Left ventricle myocardium inferior (tissue), 1 donor: ENCODE measurements at places on chromosomes 3 and 15. TPM values are rescaled to one million over a fixed set of nuclear protein-coding genes. Genes with fewer than 3 reads are reported as not detected.

GRCh38 chr3:152151216-152151876, 117.4 kb upstream of the MBNL1 start:
- DNase-seq: no peak

- DNase-seq: no peak
Measured at GRCh38 chr3:46348823-46349482, 5.0 kb upstream of the CCR2 start.

Gene PTH1R
- total RNA-seq: 6.4 TPM

Gene SLC22A13
- not detected for total RNA-seq

DNA sequence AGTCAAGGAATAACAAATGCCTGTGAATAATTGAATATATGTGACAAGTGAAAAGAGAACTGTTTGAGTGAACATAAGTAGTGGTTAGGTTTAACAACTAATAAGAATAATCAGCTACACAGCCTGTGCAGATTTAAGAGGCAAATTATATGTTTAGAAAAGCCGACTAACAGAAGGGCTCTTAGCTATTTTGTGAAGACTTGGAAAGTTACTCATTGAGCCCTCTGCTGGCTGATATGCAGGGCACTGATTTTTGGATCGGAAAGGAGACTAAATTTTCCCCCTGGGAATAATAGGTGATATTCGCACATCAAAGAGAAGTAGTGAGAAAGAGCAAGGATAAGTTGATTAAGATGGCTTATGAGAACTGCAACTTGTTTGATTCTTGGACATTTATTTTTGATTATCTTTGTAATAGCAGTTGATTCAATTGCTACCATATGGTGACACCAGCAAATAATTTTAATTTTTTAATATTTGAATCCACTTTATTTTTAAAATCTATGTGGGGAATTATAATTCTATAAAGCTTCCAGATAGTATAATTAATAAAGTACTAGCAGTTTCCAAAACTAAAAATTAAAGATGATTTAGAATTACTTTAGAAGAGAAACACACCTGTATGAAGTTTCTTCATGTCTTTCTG, 156.2 kb downstream of the NLGN1 start:
- DNase-seq: no peak

- DNase-seq: no peak
Measured at GRCh38 chr15:52498706-52499105, 30.0 kb downstream of the MYO5A start.

DNA sequence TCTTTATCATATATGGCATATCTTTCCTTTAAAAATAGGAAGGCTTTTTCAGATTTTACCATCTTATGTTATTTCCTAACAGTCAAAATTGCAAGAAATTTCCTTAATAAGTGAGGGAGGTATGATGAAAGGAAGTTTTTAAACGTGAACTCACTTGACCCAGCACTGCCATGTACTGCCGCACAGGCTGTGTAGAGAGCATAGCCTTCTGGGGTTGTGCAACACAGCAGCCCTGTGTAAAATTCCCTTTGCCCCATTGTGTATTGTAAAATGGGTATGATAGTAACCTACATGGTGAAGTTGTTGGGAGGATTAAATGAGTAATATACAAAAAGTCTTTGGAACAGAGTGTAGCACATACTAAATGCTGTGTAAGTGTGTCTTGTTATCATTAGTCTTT, 78.6 kb downstream of the PEX5L start:
- DNase-seq: no peak

GRCh38 chr3:13149330-13150108, 76.3 kb upstream of the IQSEC1 start:
- no peak for DNase-seq

- no peak for DNase-seq
Measured at GRCh38 chr3:6717026-6717943, 143.6 kb upstream of the GRM7 start.

GRCh38 chr3:143484846-143485512, 363.3 kb downstream of the SLC9A9 start:
- DNase-seq: no peak

Gene A4GNT
- total RNA-seq: not detected

- peak; percentile 42 for DNase-seq
Measured at GRCh38 chr3:50525987-50526386, 22.6 kb upstream of the CACNA2D2 start.

DNA sequence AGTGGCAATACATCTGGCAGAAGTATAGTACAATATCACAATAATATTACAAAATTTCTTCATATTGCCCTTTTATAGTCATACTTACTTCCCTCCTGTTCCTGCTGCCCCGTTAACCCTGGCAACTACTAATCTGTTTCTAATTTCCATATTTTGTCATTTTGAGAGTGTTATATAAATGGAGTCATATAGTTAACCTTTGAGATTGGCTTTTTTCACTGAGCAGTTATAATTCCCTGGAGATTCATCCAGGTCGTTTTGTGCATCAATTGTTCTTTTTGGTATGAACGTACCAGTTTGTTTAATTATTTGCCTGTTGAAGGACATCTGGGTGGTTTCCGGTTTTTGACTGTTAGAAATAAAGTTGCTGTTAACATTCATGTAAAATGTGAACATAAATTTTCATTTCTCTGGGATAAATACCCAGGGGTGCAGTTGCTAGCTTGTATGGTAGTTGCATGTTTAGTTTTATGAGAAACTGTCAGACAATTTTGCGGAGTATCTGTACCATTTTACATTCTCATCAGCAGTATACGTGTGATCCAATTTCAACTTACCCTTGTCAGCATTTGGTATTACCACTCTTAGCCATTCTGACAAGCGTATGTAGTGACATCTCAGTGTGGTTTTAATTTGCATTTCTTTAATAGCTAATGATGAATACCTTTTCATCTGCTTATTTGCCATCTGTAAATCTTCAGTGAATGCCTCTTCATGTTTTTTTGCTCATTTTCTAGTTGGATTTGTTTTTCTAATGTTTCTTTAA, 32.2 kb upstream of the IL20RB start:
- DNase-seq: no peak

GRCh38 chr3:155293516-155293915, at the start of gene STRIT1:
TSS of gene STRIT1 (minus strand) at chr3:155293683.
- no peak for DNase-seq

DNA sequence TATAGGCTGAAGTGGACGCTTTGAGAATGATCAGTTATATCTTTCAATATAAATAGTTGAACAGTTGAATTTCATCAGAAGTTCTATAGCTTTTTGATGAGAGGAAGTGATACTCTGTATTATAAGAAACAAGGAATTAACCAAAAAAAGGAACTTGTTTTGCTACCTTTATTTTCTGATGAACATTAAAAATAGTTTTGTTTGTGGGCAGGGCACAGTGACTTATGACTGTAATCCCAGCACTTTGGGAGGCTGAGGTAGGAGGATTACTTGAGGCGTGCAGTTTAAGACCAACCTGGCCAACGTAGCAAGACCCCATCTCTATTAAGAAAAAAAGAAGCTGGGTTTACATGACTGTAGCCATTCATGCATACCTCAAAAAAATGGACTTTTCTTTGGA, 16.7 kb downstream of the BLOC1S6 start:
- no peak for DNase-seq

GRCh38 chr3:135645541-135645940, 320.0 kb upstream of the PPP2R3A start:
- no peak for DNase-seq

- no peak for DNase-seq
Measured at GRCh38 chr3:53949541-53949940, 57.9 kb upstream of the SELENOK start.

GRCh38 chr3:152195206-152195605, 73.5 kb upstream of the MBNL1 start:
- DNase-seq: no peak

DNA sequence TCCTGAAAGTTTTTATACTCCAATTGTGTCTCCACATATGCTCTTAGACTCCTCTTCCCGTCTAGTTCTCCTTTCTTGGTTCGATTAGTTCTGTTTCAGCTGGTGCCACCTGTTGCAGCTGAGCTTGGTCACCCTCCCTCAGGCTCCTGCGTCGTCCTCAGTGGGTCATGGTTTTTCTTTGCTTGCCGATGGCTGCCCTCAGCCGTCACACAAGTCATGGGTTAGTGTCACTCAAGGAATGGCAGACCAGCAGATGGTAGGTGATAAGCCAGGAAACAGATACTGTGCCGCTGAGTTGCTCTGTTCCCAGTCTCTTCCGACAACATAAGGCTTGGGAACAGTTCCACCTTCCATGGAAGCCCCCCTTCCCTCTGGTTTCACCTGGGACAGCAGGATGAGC, 109.9 kb downstream of the IGF1R start:
- no peak for DNase-seq

DNA sequence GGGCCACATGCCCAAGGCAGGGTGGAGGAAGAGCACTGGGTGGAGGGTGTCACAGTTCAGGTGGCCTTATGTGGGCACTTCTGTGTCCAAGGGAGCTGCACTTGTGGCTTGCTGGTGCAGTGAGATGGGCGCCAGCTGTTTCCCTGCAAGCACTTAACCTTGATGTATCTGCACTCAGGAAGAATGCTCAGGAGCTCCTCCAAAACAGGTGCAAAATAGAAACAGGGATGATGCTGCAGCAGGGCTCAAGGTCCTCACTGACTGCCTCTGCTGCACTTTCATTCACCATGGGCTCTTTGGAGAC, 151.3 kb downstream of the CADPS start:
- DNase-seq: no peak

DNA sequence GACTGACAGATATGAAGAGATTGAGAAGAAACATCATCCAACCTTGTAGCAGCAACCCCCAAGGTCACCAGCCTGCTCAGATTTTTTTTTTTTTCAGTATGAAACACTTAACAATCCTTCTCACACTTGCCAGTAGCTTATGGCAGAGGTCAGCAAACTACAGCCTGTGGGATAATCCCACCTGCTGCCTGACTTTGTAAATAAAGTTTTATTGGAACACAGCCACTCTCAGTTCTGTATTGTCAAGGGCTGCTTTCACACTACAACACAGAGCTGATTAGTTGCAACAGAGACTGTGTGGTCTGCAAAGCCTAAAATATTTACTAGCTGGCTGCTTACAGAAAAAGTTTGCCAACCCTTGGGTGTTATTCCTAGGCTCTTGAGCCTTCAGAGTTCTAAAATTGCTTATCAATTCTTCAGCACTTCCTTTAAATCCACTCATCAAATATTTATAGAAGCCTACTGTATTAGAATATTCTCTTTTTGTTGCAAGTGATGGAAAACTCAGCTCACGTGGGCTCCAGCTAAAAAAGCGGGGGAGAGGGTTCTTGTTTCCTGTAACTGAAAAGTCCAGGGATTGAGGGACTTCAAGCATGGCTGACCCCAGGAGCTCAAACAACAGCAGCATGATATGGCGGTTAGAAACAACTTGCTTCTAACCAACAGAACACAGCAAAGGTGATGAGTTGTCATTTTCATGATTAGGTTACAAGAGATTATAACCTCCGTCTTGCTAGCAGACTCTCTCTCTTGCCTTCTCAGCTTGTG, 246.1 kb downstream of the SHQ1 start:
- DNase-seq: no peak

Gene TRPM1
- not detected for total RNA-seq

Gene ARGFX
- total RNA-seq: not detected

Gene CHRD
- total RNA-seq: 6.5 TPM

- no peak for DNase-seq
Measured at GRCh38 chr3:126415661-126416591, 21.2 kb downstream of the CFAP100 start.

DNA sequence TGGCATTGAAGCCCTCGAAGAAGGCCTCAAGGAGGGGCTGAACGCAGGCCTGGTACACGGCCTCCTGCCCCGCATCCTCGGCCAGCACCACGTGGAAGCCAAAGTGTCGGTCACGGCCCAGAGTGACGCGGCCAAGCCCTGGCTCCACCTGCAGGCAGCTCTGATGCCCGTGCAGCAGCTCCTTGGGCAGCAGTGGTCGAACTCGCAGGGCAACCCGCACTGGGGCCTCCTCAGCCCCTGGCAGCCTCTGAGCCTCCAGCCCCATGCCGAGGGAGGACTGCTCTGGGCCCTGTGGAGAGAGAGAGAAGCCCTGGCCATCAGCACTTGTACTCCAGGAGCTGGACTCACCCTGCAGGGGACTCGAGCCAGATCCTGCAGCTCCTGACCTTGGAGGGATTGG, 2.6 kb downstream of the KIF7 start:
- DNase-seq: no peak

Gene CCR9
- total RNA-seq: not detected

Gene C3orf49
- total RNA-seq: not detected

DNA sequence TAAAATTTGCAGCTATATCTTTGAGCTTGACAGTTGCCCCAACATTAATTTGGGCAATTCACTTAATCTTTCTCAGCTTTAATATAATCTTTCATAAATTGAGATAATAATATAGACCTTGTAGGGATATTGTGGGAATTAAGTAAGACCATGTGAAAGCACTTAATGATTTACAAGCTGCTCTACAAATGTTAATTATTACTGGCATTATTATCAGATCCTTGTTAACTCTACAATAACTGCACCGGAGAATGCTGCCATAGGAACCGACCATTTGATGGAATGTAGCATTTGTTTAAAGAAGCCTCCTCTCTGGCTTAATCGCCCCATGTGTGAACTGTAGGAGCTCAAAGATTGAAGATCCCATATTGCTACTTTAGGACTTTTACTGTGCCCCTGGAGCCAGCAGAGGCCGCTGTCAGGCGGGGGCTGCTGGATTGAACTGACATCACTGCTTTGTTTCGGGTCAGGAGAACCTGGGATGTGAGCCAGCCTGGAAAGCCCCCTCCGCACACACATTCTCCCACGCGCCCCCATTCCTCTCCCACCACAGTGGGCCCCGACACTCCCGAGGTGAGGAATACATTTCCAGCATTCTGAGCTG, 154.2 kb upstream of the TNIK start:
- no peak for DNase-seq

GRCh38 chr3:37492977-37493471, 318.6 kb upstream of the LRRFIP2 start:
- no peak for DNase-seq

DNA sequence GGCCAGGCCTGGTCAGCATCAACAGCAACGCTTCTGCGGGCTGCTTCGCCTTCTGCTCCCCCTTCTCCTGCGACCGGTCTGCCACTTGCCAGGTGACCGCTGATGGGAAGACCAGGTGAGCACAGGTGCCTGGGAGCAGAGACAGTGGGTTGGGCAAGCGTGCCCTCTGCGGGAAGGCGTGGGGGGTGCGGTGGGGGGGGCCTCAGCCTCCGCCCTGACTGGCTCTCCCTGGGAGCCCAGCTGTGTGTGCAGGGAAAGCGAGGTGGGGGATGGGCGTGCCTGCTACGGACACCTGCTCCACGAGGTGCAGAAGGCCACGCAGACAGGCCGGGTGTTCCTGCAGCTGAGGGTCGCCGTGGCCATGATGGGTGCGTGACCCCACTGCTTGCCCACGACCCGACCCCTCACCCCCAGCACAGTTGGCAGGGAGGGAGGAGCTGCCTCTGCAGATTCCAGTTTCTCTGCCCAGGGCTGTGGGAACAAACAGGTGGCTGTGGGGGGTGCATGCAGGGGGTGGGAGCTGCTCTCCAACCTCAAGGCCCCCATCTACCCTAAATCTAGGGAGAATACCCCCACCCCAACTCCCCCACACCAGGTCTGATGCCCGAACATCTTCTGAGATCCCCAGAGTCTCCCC, 8.8 kb downstream of the STAB1 start:
- no peak for DNase-seq

- no peak for DNase-seq
Measured at GRCh38 chr15:100041127-100041828, 300.5 kb downstream of the ADAMTS17 start.

Gene TM4SF18
- 11.2 TPM for total RNA-seq
